ENCODE measurements at places on chromosomes 7 and 10. TPM values are rescaled to one million over a fixed set of nuclear protein-coding genes. Genes with fewer than 3 reads are reported as not detected.

DNA sequence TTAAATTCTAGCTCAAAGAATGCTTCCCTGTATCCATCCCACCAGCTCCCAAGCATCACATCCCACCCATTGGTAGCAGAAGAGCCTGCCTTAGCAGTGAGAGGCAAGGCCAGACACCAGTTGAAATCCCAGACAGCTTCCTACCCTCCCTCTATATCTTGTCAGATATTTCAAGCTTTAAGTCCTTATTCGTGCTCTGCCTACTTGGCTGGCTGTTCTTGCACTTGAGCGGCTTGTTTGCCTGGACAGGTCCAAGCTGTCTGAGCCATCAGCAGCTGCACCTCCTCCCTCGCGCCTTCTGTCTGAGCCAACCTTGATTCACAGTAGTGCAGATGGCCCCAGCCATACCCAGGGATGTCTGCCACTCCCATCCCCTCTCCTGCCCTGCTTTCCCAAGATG lies 16.4 kb downstream of the LRRC4 start:
- DNase-seq: no peak

- no peak for DNase-seq
Measured at GRCh38 chr7:90680484-90680883, 84.4 kb downstream of the CDK14 start.

- DNase-seq: no peak
Measured at GRCh38 chr7:128108129-128108528, 76.9 kb upstream of the LRRC4 start.

GRCh38 chr7:64625114-64626082 lies 40.5 kb upstream of the ZNF107 start:
- peak; percentile 27 for DNase-seq

- no peak for DNase-seq
Measured at GRCh38 chr7:95776561-95777185, 4.3 kb downstream of the DYNC1I1 start.

DNA sequence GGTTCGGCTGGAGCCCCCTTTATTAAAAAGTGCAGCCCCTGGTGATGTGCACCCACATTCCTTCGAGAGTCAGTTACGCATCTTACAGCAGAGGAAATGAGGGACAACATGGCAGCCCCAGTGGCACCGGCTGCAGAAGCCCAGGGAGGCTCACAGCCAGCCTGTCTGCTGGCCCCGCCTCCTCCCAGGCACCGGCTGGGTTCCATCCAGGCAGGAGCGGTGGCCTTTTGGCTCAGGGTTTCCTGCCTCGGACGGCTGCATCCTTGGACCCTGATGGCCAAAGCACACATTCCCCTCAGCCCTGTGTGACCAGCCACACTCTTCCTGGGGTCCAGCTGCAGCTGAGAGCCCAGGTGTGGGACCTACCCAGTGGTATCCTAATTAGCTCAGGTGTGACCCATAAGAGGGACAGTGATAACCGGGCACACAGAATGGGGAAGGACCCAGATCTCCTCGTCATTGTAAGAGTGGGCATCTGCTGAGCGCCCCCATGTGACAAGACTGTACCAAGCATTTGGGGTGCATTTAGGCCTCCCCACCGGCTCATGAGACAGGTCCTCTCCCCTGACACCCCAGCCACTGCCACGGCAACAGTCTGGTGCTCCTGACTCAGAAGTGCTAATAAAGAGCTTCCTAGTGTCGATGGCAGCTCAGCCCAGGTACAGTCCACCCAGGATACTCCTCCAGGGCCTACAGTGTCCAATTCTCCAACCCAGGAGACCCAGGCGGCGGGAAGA lies 63.3 kb upstream of the CHST15 start:
- peak; percentile 84 for DNase-seq

DNA sequence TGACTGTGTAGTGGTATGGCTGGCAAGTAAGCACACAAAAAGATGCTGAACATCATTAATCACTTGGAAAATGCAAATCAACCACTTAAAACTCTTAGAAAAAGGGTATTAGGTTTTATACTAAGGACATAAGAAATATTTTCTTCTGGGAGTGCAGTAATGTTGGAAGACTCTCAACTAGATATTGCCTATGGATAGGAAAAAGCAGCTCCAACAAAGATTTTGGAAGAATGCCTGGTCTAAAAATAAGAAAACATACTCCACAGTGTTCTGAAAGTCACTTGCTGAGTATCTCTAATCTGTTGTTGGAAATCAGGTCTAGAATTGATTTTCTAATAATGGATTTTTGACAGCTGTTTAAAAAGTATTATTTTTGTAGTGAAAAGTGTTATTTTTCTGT lies 50.8 kb upstream of the PHYHIPL start:
- no peak for DNase-seq

- DNase-seq: no peak
Measured at GRCh38 chr7:24152877-24153472, 131.0 kb upstream of the NPY start.

Gene TBX20
- total RNA-seq: 0.69 TPM

Gene ITGB1
- 269 TPM for total RNA-seq

Gene ARL3
- total RNA-seq: 7.5 TPM
